ENCODE measurements at places on chromosomes 1 and 21. TPM values are rescaled to one million over a fixed set of nuclear protein-coding genes. Genes with fewer than 3 reads are reported as not detected.

The OXCT2 gene
- total RNA-seq: 0.50 TPM

The ADORA1 gene
- 1.4 TPM for total RNA-seq

The DEDD gene
- 25.0 TPM for total RNA-seq

The NMNAT2 gene
- 0.60 TPM for total RNA-seq

The CCDC185 gene
- total RNA-seq: 0.05 TPM

The FNDC10 gene
- total RNA-seq: 7.4 TPM

The GPR157 gene
- total RNA-seq: 6.7 TPM
